ENCODE measurements at places on chromosomes 2 and 18.

GRCh38 chr18:57728941-57729511 is 74.1 kb downstream of the ATP8B1 start:
- no peak for DNase-seq

DNA sequence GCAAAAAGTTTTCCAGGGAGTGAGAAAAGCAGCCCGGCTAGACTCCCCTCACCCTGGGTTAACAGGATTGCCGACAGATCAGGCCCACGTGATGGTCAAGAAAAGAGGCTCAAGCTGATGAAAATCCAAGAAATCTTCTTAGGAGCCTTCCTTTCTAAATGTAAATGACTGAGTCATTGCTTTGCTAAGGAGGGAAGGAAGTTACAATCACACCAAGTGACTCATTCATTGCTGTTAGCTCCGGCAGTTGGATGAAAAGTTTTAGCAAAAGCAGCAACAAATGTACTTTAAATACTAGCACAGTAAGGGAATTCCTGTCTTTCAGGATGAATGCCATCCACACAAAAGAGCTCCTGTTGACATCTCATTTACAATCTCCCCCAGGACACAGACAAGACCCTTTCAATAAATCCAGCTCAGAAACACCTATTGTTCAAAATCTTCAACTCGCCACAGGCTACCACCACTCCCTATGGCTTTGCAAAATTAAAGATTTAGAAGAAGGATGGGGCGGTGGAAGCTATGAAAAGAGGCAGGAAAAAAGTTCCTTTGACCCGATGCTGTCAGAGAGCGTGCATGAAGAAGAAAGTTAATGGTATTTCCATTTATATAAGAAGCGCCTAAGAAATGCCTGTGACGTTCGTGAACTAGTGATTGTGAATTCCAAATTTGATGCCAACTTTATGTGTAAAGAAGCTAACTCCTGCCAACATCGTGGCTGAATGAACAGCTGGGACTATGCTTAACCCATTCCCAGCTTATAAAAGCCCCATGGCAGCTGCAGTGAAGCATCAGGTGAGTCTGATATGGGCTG is 153.7 kb downstream of the TGIF1 start:
- no peak for DNase-seq

GRCh38 chr18:56285387-56286065 is 352.9 kb downstream of the TXNL1 start:
- no peak for DNase-seq

GRCh38 chr2:25561136-25561850 is 112.1 kb downstream of the DTNB start:
- DNase-seq: no peak

GRCh38 chr18:59359576-59359952 is 499 bp upstream of the LMAN1 start:
- no peak for DNase-seq

GRCh38 chr18:59466980-59467379 is 107.9 kb upstream of the LMAN1 start:
- DNase-seq: no peak

- DNase-seq: no peak
Observed at GRCh38 chr2:109062145-109062858, 66.7 kb upstream of the SH3RF3 start.

DNA sequence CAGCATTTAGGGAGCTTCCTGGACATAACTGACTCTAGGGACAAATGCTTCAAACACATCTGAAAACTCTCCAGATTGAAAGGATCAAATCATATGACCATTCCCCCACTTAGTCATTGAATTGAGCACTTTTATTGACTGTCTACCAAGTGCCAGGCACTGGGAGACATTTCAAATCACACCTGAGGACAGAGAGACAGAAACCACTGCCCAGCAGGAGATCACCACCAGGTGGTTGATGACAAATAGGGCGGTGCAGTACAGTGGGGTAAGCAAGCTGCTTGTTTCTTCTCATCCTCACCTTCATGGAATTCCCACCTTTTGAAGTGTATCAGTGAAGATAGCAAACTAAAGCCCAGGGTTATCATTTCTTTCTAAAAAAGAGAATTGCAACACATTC is 19.0 kb upstream of the CXCR4 start:
- peak; percentile 44 for DNase-seq

DNA sequence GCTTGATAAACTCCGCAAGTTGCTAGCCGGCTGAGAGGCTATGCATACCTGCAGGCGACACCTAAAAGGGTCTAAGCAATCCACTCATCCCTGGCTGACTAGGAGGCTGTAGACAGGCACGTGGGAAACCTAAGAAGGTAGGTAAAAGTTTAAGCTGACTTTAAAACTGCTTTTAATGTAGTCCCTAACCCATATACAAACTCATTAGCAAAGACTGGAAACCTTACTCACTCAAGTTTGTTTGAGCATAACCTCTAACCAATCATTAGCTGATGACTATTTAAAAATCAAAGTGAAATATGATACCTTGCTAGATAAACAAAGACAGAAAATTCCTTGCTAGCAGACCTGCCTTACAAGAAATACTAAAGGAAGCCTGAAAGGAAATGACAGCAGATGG is 106.4 kb downstream of the EXOC6B start:
- no peak for DNase-seq

DNA sequence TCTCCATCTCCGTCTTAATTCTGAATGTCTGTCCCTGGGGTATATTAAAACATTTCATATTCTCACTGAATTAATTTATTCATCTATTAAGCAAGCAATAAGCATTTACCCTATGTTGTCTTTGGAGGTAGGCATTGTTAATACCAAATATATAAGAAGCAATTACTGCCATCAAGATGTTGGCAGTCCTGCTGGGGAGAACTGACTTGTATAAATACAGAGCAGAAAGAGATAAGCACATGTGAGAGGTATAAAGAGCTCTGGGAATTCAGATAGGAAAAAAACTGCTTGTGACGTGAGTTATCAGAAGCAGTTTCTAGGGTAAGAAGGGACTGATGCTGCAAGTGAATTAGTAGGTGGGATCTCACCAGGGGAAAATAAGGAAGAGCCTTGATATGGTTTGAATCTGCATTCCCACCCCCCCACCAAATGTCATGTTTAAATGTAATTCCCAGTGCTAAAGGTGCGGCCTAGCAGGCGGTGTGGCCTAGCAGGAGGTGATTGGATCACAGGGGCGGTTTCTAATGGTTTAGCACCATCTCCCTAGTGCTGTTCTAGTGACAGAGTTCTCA is 286.8 kb downstream of the RAD51AP2 start:
- no peak for DNase-seq

DNA sequence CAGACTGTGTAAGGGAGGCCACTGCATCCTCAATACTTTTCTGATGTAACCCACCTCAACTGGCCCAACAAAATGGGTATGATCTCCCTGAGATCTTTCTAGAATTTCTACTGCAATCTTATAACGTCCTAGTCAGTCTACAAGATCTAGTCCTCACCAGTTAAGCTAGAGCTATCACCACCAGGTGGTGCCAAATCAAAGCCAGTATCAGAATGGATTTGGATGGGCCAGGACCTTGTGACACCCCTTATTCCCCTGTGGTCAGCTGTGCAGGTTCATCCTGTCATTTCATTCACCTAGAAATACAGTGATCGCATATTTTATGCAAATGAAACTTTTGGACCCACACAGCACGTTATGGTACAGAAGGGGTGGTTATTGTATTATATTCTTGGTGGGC is 90.3 kb downstream of the OLA1 start:
- DNase-seq: no peak

DNA sequence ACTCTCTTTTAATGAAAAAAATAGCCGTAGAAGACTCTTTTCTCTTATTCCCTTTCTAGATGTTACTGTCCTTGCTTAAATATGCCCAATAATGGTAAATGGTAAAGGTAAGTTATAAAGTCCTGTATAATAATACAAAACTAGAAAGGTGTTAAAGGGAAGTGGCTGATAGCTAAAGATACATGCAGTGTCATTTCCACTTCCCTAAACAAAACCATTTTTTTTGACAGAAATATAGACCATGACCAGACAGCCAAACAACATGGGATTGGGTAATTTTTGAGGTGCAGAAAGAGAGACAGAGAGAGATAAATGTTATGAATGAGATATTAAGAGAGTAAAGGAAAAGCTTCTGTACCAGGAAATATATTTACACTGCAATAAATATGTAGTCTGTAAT is 731.7 kb upstream of the REG3G start:
- DNase-seq: no peak

DNA sequence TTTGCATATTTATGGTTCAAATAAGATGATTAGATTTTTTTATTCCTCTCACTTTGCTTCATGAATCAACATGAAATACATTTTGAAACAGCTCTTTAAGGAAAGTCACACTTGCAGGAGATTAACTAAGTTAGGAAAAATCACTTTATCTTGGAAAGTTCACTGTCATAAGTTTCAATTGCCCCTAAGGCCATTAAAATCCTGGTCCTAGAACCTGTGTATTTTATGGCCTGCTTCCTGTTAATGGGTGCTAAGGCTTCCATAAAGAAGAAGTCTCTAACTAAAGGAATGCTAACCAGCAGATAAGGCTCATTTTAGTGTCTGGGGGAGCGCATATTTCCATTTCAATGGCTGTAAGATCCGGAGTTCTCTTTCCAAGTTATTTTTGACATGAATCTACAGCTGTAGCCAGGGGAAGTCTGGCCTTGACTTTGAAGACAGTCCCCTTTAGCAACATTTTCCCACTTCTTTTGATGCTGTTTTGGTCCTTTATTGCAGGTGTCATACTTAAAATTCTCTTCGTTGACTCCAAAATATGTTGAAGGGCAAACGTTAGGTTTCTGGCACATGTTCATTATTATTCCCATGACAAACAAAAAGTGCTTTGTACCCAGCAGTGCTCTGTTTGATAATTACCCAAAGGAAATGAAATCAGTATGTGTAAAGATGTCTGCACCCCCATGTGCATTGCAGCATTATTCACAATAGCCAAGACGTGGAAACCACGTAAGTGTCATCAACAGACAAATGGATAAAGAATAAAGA is 34.4 kb upstream of the SH3BP4 start:
- DNase-seq: no peak

- DNase-seq: no peak
Observed at GRCh38 chr2:11458753-11459152, 7.2 kb downstream of the E2F6 start.

GRCh38 chr2:6647046-6647445 is 218.7 kb downstream of the CMPK2 start:
- DNase-seq: no peak

GRCh38 chr2:238320648-238321281 is 447 bp downstream of the TRAF3IP1 start:
- DNase-seq: no peak

DNA sequence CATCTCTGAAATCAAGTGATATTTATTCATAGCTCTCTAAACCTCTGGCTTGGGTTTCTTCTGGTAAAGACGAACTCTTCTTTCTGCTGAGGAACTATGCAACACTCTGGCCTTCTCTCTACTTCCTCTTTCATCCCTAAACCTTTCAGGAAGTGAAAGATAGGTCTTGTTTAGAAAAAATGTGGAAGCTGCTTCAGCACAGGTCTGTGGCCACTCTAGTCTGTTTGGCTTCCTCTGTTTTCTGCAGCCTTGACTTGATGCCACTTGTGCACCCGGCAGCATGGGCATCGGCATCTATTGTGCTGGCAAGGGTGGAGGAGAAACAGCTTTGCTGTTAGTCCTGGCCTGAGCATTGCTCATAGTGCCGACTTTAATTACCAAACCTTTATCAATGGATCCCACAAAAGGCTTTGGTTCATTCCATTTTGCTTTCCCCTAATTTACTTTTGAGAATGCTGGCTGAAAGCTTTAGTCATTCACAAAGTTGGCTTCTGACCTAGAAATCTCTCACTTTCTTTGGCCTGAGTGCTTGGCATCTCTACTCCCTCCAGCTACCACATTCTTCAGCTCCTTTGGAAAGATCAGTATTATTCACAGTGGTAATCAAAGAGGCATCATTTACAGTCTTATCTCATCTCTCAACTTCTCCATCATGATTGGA is 32.0 kb upstream of the GPR39 start:
- no peak for DNase-seq

DNA sequence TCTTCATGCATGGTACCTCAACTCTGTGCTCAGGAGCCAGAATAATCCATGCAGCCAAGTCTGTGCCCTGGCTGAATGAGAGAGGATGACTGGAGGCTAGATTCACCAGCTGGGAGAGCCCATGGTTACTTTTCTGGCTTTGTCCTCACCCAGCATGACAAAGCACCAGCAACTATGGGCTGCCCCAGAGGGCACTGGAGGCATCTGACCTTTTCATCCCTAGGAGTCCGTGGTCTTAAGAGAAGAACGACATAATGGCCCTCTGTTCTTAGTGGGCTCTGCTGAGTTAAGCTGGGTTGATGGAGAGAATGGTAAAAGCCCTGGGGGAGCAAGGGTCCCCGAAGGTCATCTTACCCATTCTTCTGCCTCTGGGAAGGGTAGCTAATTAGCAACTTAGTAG is 54.6 kb upstream of the TNP1 start:
- DNase-seq: no peak

DNA sequence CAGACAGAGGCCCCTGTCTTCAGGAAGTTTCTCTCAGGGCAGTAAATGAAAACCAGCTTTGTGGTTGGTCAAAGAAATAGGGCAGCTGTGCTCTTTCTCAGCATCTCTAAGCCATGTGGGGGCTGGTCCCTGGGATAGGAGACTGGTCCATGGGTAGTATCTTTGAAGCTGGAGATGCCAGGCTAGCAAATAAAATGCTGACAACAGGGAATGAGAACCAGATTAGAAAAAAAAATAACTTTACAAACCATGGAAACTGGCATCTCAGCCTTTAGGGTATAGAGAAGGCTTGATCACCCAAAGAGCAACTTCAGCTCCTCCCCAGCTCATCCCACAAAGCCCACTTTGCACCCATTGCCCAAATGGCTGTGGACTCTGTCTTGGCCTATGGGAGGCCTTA is 138.1 kb downstream of the TTC32 start:
- DNase-seq: no peak

DNA sequence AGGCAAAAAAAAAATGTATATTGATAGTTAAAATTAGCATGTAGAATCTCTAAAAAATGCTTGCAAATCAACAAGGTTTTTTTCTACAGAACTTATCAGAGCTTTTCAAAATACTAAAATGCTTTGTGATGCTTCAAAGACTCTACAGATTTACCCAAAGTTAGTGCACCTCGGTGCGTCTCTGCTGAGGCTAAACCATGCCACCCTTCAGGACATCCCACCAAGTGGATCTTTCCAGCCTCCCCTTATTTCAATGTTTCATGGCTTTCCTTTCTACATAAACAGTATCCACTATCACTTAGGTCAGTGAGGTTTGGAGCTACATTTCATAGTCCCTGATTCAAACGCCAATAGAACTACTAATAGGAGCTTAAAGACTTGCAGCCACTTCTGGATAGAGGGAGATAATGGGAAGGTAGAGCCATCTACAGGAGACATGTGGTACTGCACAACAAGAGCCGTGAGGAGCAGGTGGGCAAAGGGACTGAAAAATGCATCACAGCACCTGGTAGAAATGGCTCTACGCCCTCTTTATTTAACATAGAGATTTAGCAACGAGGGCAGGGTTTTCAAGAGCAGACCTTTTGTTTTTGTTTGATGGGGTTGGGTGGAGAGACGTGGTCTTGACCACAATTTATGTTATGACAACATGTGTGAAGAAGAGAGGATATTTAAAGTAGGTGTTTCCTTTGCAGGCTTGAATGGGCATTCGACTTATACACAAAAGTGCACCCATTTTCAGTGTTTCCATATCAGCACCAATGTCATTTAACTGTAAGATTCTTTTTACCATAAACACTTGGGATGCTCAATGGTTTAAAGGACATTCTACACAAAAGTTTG is 56.1 kb upstream of the SLC35G4 start:
- DNase-seq: no peak

All from NK-92 treated with Interleukin-12 subunit alpha and Interleukin-12 subunit beta, amount 100 ng/mL, for 24 hours (cell line).